ENCODE measurements at places on chromosomes 7 and 10.

- no peak for DNase-seq
Measured at GRCh38 chr10:117002206-117002605, 2.8 kb downstream of the SHTN1 start.

- no peak for DNase-seq
Measured at GRCh38 chr10:6242089-6242488, 39.4 kb downstream of the PFKFB3 start.

DNA sequence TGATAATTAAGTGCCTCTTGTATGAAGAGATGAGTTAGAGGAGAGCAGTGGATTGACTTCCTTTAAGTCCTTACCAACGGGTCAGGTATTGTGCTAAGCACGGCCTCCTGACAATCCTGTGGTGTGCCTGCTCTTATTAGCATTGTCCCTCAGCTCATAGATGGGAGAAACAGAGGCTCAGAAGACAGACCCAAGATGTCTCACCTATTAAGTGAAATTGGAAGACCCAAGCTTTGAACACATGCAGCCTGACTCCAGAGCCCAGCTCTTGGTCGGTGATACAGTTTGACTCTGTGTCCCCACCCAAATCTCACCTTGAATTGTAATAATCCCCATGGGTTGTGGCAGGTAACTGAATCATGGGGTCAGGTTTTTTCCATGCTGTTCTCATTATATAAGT, 53.8 kb downstream of the CCDC3 start:
- no peak for DNase-seq

DNA sequence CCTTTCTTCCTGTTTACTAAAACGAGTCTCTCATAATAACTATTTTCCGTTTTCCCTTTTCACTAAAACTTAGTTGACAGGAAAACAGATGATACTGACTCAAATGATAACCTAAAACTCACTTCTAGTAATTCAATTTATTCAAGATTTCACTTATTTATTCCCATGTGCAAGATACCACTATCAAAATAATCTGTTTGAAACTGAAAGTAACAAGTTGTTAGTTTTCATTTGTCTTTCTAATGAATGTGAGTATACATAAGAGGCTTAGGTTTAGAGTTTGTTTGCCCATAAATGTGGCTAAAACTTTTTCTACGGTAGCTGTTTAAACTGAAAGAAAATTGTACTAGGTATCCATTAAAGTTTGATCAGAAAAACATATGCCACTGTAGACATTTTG, 314.9 kb upstream of the STEAP1 start:
- no peak for DNase-seq

DNA sequence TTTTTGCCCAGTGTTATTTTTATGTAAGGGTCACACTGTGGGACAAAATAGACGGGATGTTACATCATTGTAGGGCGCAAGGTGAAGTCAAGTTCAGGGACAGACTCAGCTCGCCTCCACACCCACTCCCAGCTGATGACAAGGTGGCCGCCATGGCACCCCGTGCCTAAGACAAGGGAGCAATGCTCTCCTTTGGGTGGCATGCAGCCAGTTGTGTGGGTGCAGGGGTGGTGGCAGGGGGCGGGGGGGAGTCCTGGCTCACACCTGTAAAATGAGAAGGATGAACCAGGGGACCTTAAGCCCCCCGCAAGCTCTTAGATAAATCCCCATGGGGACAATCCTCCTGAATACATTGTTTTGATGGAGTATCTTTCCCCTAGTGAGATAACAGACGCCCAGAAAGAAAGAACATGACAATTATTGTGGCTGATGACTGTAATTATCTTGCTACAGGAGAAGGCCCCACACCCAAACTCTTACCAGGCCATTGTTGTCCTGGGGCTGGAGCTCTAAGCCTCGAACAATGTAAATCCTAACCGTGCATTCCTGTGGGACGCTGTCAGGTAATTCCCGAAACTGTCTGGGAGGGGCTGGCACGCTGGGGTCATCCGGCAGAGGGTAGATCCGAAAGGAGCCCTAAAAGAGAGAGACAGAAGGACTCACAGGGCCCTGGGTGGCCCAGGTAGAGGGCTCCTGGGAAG, 148.7 kb downstream of the MYOF start:
- no peak for DNase-seq

DNA sequence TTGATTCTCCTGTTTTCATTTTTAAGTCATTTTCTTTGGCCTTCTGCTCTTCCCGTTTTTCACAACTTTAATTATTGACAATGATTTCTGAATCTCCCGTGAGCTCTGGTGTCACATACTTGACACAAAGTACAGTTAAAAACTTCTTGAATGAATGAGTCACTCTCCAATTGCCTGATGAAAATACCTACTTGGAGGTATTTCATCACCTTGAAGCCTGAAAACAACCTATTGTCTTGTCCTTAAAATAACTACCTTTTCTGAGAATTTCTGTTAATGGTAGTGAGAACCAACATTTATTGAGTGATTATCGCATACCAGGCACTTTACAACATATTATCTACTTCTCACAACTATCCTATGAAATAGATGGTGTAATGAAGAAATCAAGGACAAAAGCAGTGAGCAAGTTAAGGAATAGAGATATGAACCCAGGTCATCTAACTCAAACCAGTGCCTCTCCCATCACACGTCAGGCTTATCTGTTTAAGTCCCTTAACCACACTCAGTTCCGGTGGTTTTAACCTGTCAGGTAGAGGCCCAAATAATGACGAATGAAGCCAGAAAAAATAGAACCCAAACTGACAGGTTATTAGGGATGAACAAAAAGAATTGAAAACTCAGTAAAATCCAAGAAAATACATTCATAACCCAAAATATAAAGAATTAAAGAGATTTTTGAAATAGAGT, 11.6 kb downstream of the BET1 start:
- no peak for DNase-seq

GRCh38 chr7:143499246-143499645, 21.6 kb downstream of the TAS2R41 start:
- peak; percentile 69 for DNase-seq

- no peak for DNase-seq
Measured at GRCh38 chr7:30165590-30165989, 30.8 kb downstream of the MTURN start.

- peak; percentile 77 for DNase-seq
Measured at GRCh38 chr10:22742678-22743077, 28.3 kb upstream of the PIP4K2A start.

DNA sequence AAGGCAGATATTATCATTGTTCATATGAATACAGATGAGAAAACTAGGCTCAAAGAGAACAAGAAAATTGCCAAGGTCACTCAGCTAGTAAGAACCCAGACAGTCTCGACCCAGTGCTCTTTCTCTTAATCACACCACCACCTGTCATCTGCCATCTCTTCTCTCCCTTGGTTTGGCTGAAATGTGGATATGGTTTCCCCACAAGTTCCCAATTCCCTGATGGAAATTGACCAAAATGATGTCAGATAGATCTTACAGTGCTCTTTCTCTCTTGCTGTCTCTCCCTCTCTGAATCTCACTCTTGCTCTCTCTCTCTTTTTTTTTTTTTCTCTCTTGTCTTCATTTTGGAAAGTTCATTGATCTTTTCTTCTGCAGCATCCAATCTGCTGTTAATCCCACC, 9.1 kb downstream of the C10orf90 start:
- no peak for DNase-seq

- no peak for DNase-seq
Measured at GRCh38 chr10:87079106-87079836, 15.4 kb downstream of the GLUD1 start.

DNA sequence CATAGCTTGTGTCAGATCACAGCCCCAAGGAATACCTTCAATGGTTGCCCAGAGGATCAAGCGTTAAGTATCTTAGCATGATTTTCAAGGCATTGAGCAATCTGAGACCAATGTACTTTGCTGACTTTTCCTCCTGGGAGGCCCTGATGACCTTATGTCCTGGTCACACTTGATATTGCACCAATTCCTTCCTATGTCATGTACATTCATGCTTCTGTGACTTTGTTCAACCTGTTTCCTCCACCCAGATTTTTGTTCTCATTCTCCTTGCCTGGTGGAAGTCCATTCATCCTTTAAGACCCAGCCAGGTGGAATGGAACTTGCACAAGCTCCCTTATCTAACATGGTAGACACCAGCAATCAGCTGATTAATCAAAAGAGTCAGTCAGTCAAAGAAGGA, 160.8 kb downstream of the PFKFB3 start:
- no peak for DNase-seq

DNA sequence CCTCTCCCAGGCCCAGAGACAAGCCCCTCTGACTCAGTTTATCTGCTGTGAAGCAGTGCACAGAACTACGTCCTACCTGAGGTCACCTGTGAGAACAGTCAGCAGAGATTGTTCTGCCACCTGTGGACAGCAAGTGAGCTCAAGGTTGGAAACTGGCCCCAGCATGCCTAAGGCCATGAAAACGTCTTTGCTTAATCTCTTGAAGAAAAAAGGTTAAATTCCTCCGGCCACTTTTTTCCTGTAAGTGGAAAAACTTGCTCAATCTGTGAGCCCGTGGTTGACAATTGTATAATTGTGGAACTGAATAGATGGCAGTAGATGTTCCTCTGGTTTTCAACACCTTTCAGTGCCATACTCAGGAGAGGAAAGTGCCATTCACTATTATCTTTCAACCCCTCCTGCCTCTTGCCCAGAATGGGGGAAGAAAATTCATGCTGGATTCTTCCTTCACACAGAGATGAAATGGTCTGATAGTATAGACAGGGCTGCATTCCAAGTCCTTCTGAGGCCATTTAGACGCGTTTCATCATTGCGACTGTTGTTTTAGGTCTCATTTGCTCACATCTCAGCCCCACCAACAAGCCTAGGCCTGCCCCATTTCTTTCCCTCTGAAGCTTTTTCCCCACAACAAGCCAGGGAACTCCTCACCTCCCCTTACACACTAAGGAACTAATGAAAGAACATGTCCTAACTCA, 292.9 kb downstream of the FZD1 start:
- no peak for DNase-seq

DNA sequence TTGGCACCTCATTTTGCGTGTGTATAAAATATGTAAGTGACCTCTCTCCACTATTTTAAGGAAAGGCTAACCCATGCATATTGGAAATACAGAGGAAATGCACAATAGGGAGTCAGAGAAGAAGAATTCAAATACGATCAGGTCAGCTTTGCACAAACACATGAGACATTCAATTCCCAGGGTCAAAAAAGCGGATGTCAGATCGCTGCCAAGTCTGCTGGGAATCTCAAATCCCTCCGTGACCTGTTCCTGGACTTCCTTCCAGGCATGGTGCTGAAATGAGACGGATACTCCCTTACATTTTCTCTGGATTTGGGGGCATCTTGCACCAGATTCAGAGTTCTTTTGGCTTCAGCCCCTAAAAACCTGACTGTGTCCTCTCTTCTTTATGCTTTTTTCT, 91.9 kb upstream of the PRKCQ start:
- no peak for DNase-seq

GRCh38 chr7:111558991-111559390, 3.3 kb downstream of the IMMP2L start:
- DNase-seq = no peak

DNA sequence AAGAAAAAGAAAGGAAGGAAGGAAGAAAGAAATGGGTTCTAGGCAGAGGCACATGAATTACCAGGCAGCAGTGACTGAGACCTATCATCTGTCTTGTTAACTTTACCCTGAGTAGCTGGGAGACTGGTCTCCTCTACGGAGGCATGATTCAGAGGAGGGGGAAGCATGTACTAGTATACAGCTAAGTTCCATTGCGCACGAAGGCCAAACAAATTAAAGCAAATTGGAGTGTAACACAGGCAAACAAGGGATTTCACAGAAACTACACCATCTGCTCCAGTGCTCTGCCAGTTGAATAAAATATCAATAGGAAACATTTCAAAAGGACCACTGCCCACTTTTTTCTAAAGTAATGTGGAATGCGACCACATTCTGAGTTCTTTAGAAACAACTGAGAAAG, 65.9 kb upstream of the RSU1 start:
- DNase-seq = no peak

- DNase-seq = no peak
Measured at GRCh38 chr7:85593355-85593754, 406.5 kb upstream of the SEMA3D start.

- DNase-seq = peak; percentile 7
Measured at GRCh38 chr7:139737221-139738100, 40.3 kb downstream of the HIPK2 start.

DNA sequence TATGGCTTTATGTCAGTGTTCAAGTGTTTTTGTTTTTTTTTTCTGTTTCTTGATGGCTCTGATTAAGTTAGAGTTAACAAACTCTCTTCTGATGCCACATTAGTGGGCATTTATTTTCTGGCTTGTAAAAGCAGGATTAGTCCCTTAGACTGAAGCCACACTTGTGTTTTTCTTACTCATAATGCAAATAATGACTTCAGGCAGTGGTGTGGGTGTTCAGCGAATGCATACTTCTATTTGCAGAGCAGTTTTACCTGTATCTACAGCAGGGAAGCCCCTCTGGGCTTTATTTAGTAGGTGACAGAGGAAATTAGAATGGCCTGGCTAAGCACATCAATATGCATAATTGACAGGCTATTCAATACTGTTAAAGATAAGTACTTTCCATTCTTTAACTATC, 79.9 kb downstream of the CNNM2 start:
- DNase-seq = no peak

DNA sequence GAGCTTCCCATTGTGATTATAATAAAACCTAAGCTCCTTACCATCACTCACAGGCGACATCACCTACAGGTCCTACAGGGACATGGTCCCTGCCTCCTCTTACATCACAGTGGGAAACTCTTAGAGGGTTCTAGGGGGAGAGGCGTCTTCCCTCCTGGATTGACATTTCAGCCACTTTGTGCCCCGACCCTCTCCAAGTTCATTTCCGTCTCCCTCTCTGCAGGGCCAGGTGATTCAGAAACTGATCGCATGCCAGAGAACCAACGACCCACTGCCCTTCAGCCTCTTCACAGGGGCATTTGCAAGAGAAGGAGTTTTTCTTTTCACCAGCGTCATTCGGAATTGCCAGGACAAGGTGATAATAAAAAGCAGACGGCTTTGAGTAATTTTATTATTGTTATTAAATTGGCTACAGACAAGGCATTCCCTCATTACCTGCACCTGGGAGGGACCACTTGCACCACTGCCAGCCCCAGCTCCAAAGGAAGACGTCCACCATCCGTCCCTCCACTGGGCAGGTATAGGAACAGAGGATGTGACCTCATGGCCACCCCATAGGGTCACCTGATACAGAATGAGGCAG, 85.8 kb upstream of the CUX1 start:
- no peak for DNase-seq

Data from hematopoietic multipotent progenitor cell (in vitro differentiated cells).